ENCODE measurements at places on chromosomes 6 and 20. TPM values are rescaled to one million over a fixed set of nuclear protein-coding genes. Genes with fewer than 3 reads are reported as not detected.

GRCh38 chr6:131828080-131828479 is 20.3 kb downstream of the ENPP1 start:
- no peak for DNase-seq

GRCh38 chr20:59525500-59526241 is 78.7 kb upstream of the PHACTR3 start:
- no peak for DNase-seq

- no peak for DNase-seq
Measured at GRCh38 chr20:59623133-59623532, 18.8 kb downstream of the PHACTR3 start.

The GLP1R gene
- not detected for total RNA-seq

GRCh38 chr6:112665815-112666214 is 318.7 kb downstream of the RFPL4B start:
- no peak for DNase-seq

DNA sequence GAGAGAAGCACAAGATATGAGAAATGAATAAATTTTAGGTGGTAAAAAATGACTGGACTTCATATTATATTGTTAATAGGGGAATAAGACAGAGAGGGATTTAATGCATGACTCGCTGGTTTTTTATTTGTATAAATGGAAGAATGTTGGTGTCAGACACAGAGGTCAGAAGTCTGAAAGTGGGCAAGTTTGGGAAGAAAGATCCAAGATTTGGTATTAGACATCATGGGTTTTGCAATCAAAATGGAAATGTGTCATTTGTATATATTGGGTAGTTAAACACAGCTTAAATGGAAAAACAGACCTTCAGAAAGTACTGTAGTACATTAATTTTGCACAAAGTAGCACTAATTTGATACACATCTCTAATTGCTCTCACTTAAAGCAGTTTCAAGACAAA is 96.2 kb downstream of the EYA4 start:
- no peak for DNase-seq

GRCh38 chr20:41336711-41337492 is 3.7 kb upstream of the LPIN3 start:
- no peak for DNase-seq

The TNFRSF21 gene
- total RNA-seq = 83.1 TPM

- DNase-seq = no peak
Measured at GRCh38 chr20:24522452-24523330, 53.3 kb downstream of the SYNDIG1 start.

The ENPP3 gene
- total RNA-seq = not detected

DNA sequence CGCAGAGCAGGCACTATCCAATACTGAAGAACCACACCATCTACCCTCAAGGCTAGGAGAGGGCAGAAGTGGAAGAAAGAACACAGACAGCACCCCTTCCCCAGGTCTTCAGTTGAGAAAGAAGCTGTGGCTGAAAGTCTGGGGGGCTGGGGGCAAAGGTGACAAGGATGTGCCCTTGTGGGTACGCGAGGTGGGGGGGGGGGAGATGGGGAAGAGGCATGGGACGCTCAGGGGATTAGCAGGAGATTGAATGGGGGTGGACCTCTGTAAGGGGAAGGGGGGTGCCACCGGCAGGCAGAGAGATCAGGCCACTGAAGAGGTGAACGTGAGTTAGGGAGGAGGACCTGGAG is 1.1 kb downstream of the B4GALT5 start:
- DNase-seq = no peak

DNA sequence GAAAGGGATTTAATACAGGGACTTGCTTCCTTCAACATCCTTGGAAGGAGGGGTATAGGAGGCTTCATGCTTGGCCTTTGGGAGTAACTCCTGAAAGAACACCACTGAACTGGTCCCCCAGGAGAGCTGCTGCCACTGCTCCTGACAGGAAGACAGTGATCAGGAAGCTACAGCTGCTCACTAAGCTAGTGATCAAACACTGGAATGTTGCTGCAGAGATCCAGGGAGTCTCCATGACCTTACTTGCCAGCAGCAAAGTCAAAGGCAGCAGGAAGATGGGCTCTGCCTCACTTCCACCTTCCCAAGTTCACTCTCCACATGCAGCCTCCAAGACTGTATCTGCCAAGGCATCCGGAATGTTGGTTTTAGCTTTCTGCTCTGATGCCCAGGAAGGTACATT is 31.8 kb downstream of the PIM1 start:
- no peak for DNase-seq

All from glomerular endothelial cell (primary cell).